ENCODE measurements at places on chromosomes 16 and 17. TPM values are rescaled to one million over a fixed set of nuclear protein-coding genes. Genes with fewer than 3 reads are reported as not detected.

The HOXB1 gene
- not detected for total RNA-seq

The TPSB2 gene
- not detected for total RNA-seq

The NTN1 gene
- 0.08 TPM for total RNA-seq

The TP53TG3D gene
- total RNA-seq, result 0.12 TPM

The ITGB4 gene
- 0.23 TPM for total RNA-seq

The MRPS34 gene
- total RNA-seq, result 87.2 TPM

The CACNG5 gene
- total RNA-seq, result not detected

The GRIN2A gene
- total RNA-seq, result under 0.01 TPM

The EFCAB13 gene
- total RNA-seq, result 5.0 TPM

The ADAM11 gene
- 1.4 TPM for total RNA-seq

The CDH16 gene
- not detected for total RNA-seq

The HEATR9 gene
- total RNA-seq, result not detected

The KRTAP1-5 gene
- not detected for total RNA-seq

The ZC3H7A gene
- total RNA-seq, result 21.8 TPM

The TAF15 gene
- 60.9 TPM for total RNA-seq

The CCL22 gene
- not detected for total RNA-seq

The MYL11 gene
- total RNA-seq, result not detected

The TBC1D3C gene
- not detected for total RNA-seq

The CCL17 gene
- not detected for total RNA-seq

The DGKE gene
- total RNA-seq, result 2.1 TPM

The RGS11 gene
- total RNA-seq, result 1.2 TPM

The CAPN15 gene
- 12.8 TPM for total RNA-seq

The ZFHX3 gene
- total RNA-seq, result 8.3 TPM

The SPN gene
- total RNA-seq, result not detected

The MYH8 gene
- total RNA-seq, result not detected

The GOSR2 gene
- 59.7 TPM for total RNA-seq

The MFSD6L gene
- total RNA-seq, result not detected

The DNASE1L2 gene
- total RNA-seq, result 1.1 TPM

The CHST5 gene
- total RNA-seq, result not detected

The DOC2A gene
- 0.23 TPM for total RNA-seq

The KRTAP2-2 gene
- not detected for total RNA-seq

The KRT222 gene
- not detected for total RNA-seq

The SNX20 gene
- total RNA-seq, result not detected

The CTU2 gene
- 23.7 TPM for total RNA-seq

The CACNA1G gene
- under 0.01 TPM for total RNA-seq

The NPIPA8 gene
- not detected for total RNA-seq

The ZNF469 gene
- total RNA-seq, result 0.23 TPM

The DHX58 gene
- 5.9 TPM for total RNA-seq

The RHBDL1 gene
- total RNA-seq, result 6.6 TPM

The DRC3 gene
- 3.0 TPM for total RNA-seq

The PABPN1L gene
- not detected for total RNA-seq

The C16orf74 gene
- 6.0 TPM for total RNA-seq

The RUSF1 gene
- 44.5 TPM for total RNA-seq

The USH1G gene
- not detected for total RNA-seq

The PDK2 gene
- 18.3 TPM for total RNA-seq

The NLRC3 gene
- total RNA-seq, result under 0.01 TPM

The TBC1D3E gene
- not detected for total RNA-seq

The SKAP1 gene
- not detected for total RNA-seq

The SLC35G6 gene
- not detected for total RNA-seq

The SLFN14 gene
- total RNA-seq, result not detected

The CBFA2T3 gene
- total RNA-seq, result not detected

The KRTAP4-1 gene
- total RNA-seq, result not detected

The HCRT gene
- not detected for total RNA-seq

The TBC1D28 gene
- not detected for total RNA-seq

The CDC42EP4 gene
- total RNA-seq, result 36.4 TPM

The DCAF7 gene
- total RNA-seq, result 12.6 TPM

Data from smooth muscle cell of the coronary artery (primary cell).